ENCODE measurements at places on chromosomes 11 and 22.

DNA sequence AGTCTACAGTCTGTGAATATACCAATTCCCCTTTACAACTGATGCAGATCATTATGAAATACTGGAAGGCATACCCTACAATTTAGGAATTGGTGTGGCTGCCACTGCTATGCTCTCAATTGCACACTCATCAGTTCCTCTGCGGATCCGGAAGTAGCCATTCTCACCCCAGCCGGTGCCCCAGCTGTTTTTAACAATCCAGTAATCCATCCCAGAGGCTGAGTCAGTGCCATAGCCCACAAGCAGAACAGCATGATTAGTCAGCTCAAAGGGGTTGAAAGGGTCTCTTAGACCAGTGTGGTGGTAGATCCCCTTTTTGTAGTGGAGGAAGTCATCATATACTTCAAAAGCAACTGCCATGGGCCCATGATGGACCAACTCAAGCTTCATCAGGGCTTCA lies 43.6 kb downstream of the CTSC start:
- no peak for DNase-seq

GRCh38 chr11:114257621-114258558 lies 38.3 kb upstream of the NNMT start:
- DNase-seq = no peak

GRCh38 chr11:119697882-119698281 lies 31.1 kb downstream of the NECTIN1 start:
- no peak for DNase-seq

DNA sequence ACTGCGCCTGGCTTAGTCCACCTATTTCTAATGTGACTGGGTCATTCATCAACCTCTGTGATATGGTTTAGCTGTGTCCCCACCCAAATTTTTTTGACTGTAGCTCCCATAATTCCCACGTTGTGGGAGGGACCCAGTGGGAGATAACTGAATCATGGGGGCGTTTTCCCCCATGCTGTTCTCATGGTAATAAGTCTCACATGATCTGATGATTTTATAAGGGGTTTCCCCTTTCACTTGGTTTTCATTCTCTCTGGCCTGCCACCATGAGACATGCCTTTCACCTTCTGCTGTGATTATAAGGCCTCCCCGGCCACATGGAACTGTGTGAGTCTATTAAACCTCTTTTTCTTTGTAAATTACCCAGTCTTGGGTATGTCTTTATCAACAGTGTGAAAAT lies 8.7 kb downstream of the CENATAC start:
- no peak for DNase-seq

DNA sequence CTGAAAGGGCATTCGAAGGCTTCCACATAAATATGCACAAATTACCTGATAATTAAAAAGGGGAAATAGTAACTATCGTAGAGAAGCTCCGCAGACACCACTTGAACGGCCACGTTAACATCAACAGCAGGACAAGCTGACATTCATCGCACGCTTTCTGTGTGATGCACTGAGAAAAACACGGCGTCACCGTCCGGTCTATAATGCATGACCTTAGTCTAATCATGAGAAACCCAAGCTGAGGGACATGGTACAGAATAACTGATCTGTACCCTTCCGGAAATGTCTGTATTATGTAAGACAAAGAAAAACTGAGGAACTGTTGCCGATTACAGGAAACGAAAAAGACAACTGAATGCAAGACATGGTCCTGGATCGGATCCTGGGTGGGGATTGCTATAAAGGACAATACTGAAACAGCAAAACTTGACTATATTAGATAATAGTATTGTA lies 678 bp upstream of the RANGAP1 start:
- no peak for DNase-seq

- DNase-seq = no peak
Observed at GRCh38 chr11:105226766-105227165, 87.2 kb upstream of the CARD18 start.

DNA sequence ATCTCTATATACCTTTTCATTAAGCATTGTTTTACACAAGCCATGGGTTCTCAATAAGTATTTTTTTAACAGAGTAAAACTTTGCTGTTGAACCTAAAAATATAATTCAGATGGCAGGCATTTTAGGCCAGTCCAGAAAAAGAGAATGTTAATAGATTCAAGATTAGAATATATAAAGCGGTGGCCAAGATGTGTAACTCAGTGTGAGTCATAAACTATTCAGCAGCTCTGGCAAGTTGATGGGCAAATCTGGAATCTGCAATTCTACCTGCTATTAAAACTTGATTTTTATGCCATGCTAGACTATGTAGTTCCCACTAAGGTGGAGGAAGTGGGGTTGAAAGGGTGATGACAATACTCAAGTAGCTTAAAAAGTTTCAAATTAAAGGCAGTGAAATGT lies 45.4 kb downstream of the CASP12 start:
- no peak for DNase-seq

DNA sequence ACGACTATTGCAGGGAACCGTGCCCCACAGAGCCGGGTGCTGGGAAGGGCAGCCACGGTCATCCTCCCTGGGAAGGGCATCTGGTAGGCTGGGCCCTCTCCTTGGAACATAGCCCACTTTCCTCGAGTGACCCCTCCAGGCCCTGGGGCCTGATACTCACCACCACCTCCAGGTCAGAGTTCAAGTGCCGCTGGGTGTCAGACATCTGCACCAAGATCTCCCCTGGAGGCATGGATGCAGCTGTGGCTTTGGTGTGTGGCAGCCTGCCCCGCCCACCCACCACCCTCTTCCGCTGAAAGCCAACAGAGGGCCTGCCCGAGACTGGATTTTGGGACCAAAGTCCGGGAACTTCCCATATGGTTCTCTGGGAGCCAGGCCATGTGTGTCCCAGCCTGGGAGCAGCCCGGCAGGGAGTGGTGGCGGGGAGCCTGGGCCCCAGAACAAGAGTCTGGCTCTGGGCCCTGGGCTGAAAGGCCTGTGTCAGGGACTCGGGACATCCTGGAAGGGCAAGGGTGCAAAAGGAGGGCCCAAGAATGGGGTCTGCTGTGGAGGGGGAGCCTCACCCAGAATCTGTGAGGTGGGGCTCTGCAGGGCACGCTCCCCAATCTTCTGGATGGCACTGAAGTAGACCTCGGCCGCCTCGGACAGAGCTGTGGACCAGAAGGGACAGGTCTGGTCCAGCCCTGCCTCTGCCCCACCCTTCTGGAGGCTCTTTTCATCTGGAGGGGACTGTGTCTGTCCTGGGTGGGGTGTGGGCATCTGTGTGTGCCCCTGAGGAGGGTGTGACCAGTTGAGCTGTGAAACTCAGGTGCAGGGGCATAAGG lies 2.6 kb downstream of the BAIAP2L2 start:
- peak; percentile 56 for DNase-seq

DNA sequence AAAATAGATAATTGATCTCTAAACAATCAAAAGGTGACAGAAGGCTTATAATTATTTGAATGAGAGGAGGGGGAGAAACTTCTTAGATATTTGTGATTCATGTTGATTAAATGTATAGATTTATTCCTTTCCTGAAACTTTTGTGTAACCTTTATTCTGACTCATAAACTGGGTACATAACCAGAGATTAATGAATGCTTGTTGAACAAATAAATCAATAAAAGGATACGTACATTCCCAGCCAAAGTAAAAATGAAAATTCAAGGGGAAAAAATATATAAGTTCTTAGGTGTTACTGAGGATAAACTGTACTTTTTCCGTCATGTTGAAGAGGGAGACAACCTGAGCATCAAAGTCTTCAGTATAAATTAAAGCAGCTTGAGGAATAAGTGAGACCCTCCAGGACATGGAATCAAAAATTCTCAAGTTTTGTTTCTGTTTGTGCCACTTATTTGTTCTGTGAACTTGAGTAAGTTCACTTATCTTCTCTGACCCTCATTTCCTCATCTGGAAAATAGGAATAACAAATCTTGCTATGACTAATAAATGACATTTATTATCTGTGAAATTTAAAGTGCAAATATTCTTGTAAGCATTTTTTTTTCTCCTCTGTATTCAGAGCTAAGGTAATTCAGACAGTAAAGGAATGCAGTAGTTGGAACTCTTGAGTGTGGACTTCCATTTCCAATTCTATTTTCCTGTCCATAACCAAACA lies 195.4 kb downstream of the METTL15 start:
- DNase-seq = no peak

- no peak for DNase-seq
Observed at GRCh38 chr11:113332638-113333329, 18.4 kb downstream of the TTC12 start.

GRCh38 chr11:76077575-76078150 lies 128.6 kb downstream of the WNT11 start:
- DNase-seq = no peak

Measured in DMS 273 treated with DMSO at 0.1 percent for 48 hours (cell line).